Lung (tissue), 17 donors: ENCODE measurements at places on chromosomes 5 and 9.

GRCh38 chr5:132260051-132260450 lies 2.6 kb downstream of the PDLIM4 start:
- peak; percentile 10 for DNase-seq

- DNase-seq = no peak
Measured at GRCh38 chr5:173247041-173247440, 12.0 kb upstream of the NKX2-5 start.

DNA sequence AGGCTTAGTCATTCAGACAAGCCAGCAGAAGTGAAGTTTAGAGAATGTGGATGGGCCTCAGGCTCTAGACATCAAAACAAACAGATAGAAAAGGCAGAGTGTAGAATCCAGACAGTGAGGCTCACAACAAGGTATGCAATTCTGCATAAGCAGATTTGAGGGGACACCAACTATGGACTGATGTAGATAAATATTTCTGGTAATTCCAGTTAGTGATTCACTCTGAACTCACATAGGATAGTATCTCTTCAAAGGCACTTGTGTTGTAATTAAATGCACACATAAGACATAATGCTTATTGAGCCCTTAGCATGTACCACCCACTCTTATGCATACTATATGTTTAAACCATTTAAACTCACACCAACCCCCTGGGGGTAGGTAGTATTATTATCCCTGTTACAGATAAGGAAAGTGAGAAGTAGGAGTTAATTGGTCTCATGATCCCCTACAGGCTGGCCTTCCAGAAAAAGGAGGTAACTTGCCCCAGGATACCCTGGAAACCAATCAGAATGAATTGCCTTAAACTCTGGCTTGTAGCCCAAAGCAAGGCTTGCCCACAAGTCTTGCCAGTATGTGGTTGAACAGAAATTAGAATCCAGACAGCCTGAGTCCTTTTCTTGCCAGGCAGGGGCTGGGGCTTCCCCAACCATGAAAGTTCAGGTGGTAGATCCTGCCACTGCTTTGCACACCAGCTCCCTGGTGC lies 39.5 kb upstream of the HSPB3 start:
- no peak for DNase-seq

- DNase-seq = no peak
Measured at GRCh38 chr5:9098990-9099389, 446.9 kb downstream of the SEMA5A start.

DNA sequence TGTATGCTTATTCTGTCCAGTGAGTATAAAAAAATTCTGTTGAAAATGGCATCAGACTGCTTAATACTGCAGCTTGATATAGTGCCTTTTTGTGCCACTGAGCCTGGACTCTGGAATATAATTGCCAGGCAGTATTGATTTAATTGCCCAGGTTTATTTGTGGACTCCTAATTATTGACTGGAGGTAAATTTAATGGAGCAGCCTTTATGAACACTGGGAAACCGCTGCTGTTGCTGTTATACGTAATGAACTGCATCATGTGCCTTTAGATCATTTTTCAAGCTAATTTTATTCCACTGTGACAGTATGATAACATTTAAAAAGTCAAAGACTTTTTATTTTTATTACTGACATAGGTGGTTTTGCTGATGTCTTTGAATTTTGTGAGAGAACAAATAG lies 90.2 kb upstream of the SH3GL2 start:
- no peak for DNase-seq

DNA sequence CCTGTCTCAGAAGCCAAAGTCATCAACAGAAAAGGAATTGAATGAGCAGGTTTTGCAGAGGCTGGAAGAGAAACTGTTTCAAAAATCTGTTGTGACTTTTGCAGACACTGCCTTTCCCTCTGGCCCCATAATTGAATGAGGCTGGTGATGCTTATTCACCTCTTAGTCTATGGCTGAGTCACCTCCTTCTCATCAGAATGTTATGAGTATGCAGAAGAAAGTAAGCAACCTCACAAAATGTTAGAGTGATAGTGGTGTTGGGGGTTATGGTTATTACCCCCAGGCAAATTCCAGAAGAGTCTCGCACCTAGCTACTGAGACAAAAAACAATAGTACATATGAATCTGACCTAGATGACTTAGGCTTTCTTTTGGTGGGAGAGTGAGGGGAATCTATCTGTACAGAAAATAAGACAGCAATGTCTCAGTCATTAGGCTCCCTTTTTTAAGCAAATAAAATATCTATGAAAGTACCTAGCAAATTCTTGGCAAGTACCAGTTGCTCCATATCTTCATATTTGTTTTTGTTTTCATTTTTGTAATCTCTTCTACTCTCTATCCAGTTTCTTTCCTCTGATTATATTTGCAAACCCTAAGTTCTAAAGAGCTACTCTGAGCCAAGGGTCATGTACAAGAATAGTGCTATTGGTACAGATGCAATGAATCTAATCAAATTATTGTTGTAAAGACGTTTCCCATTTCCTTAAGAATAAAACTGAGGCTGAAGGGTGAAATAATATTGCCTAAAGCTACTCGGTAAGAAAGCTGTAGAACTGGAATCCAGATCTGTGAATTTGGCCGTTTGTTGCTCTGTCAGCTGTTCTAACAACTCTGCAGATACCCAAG lies 498.1 kb upstream of the TNC start:
- DNase-seq = no peak

- no peak for DNase-seq
Measured at GRCh38 chr9:108211411-108211955, 644.3 kb downstream of the ACTL7B start.

- DNase-seq = no peak
Measured at GRCh38 chr5:153365547-153365946, 124.9 kb upstream of the GRIA1 start.

DNA sequence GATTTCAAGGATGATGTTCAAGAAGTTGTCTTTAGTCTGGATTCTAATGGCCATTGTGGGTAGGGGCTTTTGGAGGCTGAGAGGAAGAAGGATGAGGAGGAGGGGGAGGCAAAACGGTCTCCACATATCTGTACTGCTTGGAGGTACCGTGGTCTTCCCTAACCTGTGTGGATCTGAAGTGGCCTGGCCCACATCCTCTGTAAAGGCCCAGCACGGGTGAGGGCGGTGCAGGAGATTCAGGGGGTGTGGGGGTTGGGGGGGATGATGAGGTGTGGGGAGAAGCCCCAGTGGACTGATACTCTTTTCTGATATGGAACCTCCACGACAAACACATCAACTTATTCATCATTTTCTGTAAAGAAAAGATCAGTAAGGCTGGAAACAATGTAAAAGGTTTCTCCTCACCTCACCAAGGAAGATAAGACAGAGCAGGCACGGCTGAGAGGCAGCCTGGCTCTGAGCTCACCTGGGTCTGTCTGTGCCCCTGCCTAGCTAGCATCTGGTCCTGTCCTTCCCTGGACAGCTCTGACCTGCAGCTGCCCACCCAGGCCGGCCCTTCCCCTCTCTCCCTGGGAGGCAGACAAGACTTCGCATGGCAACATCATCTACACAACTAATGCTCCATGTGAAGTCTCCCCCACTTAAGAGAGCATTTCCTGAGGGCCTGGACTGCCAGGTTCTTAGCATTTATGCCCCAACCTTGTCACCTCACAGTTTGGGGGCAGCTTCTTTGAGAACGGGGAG lies 5.6 kb upstream of the IL3 start:
- no peak for DNase-seq
